Anterior cingulate cortex (tissue), 58 donors: ENCODE measurements at places on chromosomes 3 and 15.

GRCh38 chr3:193662757-193663322, 69.8 kb downstream of the OPA1 start:
- no peak for DNase-seq

GRCh38 chr3:188053710-188054380, 100.1 kb upstream of the LPP start:
- DNase-seq, result no peak

- DNase-seq, result no peak
Observed at GRCh38 chr3:188421836-188422540, 268.0 kb downstream of the LPP start.

GRCh38 chr3:186870421-186871201, 28.1 kb downstream of the ADIPOQ start:
- no peak for DNase-seq

DNA sequence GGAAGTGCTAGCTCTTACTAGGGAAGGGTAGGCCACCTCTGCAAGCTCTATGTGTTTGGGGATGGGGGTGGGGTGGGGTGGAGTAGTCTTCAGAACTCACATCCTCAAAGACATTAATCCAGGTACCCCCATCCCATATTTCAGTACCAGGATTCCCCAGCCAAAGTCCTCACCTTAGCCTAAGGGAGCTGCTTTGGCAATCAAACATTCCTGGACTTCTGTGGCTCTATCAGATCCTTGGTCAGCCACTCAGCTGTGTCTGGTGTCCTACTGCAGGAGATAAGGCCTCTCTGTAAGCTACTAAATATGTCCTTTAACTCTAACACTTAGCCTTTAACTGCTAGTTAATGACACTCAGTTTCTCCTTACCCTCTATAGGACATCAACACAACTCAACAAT, 26.9 kb downstream of the FAM240A start:
- no peak for DNase-seq
